ENCODE measurements at places on chromosomes 12 and 14.

GRCh38 chr14:52792097-52792415 is 649 bp upstream of the GNPNAT1 start:
- DNase-seq: no peak

DNA sequence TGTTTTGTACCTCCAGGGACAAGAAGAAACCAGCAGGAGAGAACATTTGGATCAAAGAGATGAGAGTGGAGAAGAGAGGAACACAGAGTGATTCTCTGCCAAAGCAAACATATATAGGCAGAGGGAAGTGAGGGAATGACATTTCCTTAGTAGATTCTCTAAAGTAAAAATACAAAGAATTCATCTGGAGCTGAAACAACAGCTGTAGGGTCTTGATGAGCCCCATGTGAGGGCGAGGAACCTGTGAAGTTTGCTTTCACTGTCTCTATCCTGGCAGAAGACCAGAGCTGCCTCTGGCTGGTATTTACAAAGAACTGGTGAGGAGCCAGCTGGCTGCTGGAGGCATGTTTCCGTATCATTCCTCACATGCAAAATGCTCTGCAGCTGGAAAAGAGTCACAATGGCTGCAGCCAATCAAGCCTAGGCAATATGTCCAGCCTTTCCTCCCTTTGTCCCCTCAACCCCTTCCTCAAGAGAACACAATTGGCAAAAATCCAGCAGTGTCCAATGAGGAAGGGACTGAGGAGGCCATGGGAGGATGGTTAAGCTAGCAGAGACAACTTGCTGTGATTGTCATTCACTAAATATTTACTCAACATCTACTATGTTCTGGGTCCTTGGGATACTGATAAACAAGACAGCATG is 122.5 kb downstream of the PHLDA1 start:
- DNase-seq: no peak

DNA sequence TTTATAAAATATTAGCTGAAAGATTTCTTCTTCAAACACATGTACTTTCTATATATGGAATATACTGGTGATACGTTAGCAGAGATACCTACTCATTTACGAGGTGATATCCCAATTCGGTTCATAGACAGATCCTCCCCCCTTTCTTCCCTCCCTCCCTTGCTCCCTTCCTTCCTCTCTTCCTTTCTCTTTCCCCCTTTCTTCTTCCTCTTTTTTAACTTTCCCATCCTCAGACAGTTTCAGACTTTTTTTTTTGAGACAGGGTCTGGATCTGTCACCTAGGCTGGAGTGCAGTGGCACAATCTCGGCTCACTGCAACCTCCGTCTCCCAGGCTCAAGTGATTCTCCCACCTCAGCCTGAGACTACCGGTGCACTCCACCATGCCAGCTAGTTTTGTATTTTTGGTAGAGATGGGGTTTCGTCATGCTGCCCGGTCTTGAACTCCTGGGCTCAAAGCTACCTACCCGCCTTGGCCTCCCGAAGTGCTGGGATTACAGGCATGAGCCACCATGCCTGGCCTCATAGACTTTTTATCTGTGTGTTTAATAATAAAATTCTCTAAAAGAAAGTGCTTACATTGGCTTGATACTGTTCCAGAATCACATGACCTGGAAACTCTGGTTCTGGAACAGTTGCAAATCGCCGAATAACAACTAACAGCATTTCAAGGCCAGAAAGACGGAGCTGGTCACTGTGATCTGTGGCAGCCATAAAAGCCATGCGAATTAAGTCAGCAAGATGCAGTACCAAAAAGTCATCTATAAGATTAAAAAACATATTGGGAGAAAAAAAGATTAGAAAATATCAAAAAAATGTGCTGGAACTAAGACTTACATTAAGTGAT is 99.2 kb downstream of the HEATR5A start:
- DNase-seq: no peak

GRCh38 chr12:41983856-41984255 is 160.8 kb downstream of the GXYLT1 start:
- no peak for DNase-seq
